Stimulated activated CD4-positive, alpha-beta T cell treated with anti-CD3 and anti-CD28 coated beads, Interleukin-4, amount 100 ng/mL, for 48 hours (primary cell): ENCODE measurements at places on chromosomes 3 and 15.

GRCh38 chr3:11655196-11655928, 11.6 kb upstream of the VGLL4 start:
- DNase-seq = no peak

GRCh38 chr3:49022688-49023171, 809 bp downstream of the NDUFAF3 start:
- no peak for DNase-seq

DNA sequence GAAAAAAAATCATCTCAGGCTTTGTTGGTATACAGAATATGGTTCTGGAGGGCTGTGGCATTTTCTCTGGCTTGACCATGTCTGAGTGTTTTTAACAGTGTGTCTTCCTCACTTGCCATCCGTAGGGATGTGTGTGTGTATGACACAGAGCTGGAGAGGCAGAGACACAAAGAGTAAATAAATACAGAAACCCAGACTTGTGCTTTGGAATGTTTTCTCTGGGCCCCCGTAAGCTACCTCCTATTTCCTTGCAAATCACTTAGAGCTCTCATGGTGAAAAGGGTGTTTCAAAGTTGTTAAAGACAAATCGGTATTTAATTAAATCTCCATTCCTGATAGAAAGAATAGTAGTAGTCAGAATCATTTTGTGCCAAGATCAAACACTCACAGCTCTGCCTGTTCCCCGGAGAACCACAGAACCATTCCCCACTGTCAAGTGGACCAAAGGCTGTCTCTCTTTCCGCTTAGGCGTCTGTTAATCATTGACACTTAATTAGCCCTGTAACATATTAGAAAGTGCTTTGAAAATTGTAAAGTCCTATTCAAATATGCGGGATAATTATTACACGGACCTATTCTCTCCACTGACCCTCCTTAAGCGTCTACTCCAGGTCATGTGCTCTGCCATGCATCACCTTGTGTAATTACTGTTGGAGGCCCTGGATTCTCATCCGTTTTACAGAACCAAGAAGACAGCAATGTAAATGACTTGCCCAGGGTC, 313.6 kb upstream of the TLE3 start:
- no peak for DNase-seq

DNA sequence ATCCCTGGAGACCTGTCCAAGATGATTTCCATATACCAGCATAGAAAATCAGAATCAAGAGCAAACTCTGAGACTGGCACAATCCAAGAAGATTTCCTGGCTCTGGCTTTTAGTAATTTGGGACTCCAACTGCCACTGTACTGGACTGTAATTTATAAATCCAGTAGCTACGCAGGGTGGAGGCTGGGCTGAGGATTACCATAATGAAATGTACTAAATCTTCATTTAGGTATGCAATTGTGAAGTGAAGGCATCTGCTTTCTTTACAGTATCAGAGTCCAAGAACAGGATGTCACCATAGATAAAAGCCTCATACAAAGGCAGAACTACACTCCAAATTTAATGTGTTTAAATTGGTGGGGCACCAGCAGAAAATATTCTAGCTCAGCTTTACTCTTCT, 46.5 kb downstream of the TMEM39A start:
- no peak for DNase-seq
